ENCODE measurements at places on chromosomes 4 and X. TPM values are rescaled to one million over a fixed set of nuclear protein-coding genes. Genes with fewer than 3 reads are reported as not detected.
A peak's percentile ranks its signal among the peaks of the same experiment; 100 is the strongest.

DNA sequence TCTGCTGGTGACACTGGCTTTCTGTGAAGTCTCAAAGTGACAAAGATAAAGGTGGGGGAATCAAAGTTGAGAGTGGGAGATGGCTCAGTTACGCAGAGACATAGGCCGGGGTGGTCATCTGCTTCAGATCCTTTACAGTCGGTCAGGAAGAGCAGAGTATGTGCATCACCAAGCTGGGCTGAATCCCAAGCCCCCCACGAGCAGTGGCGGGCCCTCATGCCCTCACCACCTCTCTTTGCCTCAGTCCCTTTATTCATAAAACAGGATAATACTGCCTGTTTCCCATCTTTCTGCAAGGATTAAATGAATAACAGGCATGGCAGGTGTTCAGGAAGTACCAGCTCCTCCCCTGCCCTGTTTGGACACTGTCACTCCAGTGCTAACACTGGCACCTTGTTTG is 135.6 kb downstream of the EVC2 start:
- DNase-seq: no peak

- DNase-seq: no peak
Measured at GRCh38 chr4:180160195-180160983, 2082.8 kb upstream of the TENM3 start.

GAGE12J gene
- total RNA-seq: not detected

PNMA6A gene
- total RNA-seq: 0.17 TPM

GRCh38 chr4:144872508-144873225 is 225.3 kb downstream of the ANAPC10 start:
- DNase-seq: peak; percentile 19

GRCh38 chrX:140157143-140157542 is 191.8 kb upstream of the CXorf66 start:
- no peak for DNase-seq

DNA sequence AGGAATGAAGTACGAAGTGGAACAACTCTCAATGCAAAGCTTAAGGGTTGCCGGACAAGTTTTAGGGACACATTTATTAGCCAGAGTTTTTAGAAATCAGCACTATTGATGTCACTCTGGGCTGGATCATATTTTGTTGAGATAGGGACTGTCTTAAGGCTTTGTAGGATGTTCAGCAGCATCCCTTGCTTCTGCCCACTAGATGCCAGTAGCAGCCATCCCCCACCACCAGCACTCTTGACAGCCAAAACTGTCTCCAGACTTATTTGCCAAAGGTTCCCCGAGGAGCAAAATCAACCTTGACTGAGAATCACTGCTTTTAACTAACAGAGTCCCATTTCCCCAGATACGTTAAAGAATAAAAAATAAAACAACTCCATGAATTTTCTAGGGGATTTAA is 1497.3 kb downstream of the STIM2 start:
- DNase-seq: no peak

DNA sequence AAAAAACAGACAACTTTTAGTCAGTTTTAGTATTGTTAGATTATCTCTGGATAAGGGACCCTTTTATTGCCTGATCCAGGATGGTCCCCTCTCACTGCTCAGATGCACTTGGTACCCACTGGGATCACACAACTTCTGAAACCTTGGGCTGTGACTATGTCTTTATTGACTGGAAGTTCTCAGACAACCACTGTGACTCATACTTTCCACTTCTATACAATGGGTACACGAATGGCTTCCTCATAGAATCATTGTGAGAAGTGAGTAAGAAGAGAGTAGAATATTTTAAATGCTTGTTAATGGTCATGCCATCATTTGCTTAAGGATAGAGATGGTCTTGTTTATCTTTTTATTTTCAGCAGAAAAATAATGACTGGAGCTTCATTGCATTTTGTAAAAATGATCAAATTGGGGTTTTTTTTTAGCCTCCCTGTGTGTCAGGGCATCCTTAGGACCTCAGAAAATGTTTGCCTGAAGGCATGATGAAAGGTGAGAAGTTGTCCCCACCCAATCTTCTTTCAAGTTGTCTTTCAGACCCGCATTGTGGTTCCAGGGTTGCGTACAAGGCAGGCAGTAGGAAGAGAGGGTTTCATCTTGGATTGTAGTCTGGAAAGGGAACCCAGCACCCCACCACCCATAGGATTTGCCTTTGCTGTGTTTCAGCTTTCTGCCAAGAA is 115.1 kb downstream of the CPEB2 start:
- DNase-seq: no peak

DNA sequence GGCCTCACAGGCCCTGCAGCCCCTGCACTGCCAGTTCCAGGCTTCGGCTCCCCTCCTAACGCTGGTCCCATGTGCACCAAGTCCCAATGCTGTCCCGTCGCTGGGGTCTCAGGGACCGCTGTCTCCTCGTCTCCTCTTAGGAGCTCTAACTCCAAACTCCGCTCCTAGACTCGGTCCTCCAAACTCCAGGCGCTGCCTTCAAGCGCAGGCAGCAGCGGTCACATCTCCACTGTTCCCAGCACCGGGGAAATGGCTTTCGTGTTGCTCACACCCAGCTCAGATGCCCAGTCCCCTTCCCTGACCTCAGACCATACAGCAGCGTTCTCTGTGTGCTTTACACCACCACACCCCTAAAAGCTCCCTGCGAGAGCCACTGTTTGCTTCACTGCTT is 19.6 kb upstream of the HMX1 start:
- DNase-seq: no peak

- no peak for DNase-seq
Measured at GRCh38 chrX:48923771-48924170, 4.9 kb upstream of the PIM2 start.

EMCN gene
- total RNA-seq: 2.8 TPM

KDM6A gene
- total RNA-seq: 45.3 TPM

DNA sequence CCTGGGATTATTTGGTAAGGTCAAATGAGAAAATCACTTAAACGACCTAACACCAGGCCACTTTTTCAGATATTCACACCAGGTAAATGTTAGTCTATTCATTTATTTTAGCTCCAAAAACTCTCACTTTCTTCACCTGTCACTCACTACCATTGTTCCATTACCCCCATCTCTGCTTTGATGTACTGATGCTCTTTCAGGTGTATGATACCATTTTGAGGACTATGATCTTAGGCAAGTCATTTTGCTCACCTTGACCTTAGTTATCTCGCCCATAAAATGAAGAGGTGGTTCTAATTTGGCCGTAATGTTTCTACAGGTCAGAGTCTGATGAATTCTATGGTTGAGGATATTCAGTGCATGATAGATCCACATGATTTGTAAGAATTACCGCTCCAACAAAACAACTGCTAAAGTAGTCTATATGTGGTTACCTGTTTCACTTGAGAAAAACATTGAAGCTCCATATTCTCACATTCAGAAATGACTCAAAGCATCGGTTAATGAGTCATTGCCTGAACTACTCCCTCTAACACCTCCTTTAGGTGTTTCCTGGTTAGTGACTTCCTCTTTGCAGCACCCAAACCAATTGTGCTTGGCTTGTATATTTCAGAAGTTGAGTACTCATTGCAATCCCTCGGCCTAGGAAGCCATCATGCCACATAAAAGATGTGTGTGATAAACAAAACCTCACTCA is 4.5 kb downstream of the DTHD1 start:
- peak; percentile 27 for DNase-seq

- no peak for DNase-seq
Measured at GRCh38 chrX:69113723-69114122, 51.5 kb downstream of the PJA1 start.

ITIH6 gene
- not detected for total RNA-seq

GRCh38 chr4:142817442-142817841 is 28.7 kb downstream of the INPP4B start:
- no peak for DNase-seq

GRCh38 chr4:140641789-140642439 is 73.2 kb upstream of the UCP1 start:
- DNase-seq: no peak

TMEM255A gene
- total RNA-seq: 1.1 TPM

SMIM14 gene
- total RNA-seq: 69.4 TPM

DCAF4L1 gene
- total RNA-seq: 0.05 TPM

IBSP gene
- total RNA-seq: not detected

- DNase-seq: no peak
Measured at GRCh38 chr4:5398056-5398455, 310.3 kb downstream of the EVC2 start.

ZFYVE28 gene
- 29.6 TPM for total RNA-seq

- no peak for DNase-seq
Measured at GRCh38 chrX:10631416-10632145, 11.2 kb upstream of the MID1 start.

EXOC1L gene
- total RNA-seq: not detected

- peak; percentile 54 for DNase-seq
Measured at GRCh38 chr4:42519803-42520417, 122.6 kb downstream of the SHISA3 start.

GASK1B gene
- 18.0 TPM for total RNA-seq

SHOX gene
- total RNA-seq: 0.12 TPM

- DNase-seq: peak; percentile 50
Measured at GRCh38 chr4:39976945-39977488, 694 bp downstream of the PDS5A start.

GRCh38 chrX:39983715-39984114 is 114.0 kb downstream of the BCOR start:
- no peak for DNase-seq

TRPC3 gene
- 0.15 TPM for total RNA-seq

ARMCX1 gene
- 6.8 TPM for total RNA-seq

GLRA2 gene
- 0.35 TPM for total RNA-seq

GRCh38 chr4:120202222-120202621 is 135.6 kb upstream of the MAD2L1 start:
- DNase-seq: no peak

DNA sequence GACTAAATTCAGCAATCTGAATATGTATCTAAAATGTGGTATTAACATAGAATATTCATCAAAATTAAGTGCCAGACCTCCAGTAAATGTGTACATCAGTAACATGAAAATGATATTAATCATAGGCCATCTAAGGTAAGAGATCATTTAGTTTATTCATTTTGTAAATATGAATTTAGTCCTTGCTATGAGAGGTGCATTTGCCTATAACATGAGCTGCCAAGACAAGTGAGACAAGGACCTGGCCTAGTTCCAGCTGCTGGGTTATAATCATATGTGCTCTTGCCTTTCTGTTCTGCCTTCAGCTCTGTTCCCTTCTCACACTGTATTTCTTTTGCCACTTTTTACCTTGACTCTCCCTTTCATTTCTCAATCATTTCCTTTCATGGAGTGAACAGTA is 160.0 kb downstream of the STIM2 start:
- DNase-seq: no peak

DNA sequence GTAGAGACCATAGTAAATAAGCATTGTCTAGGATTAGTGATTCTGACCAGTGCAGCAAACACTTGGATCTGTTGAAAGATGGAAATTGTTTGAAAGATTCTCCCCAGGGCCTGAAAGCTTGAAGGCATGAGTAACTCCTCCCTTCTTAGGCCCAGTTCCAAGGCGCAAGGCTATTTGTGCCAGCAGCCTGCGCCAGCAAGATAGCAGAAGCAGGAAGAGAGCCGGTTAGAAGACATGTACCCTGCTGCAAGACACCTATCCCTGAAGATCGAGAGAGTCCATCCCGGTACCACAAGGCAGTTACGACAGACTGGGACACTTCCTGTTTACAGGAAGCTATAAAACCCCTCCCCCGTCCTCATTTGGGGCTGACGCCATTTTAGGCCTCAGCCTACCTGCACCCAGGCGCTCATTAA is 72.4 kb upstream of the JADE1 start:
- DNase-seq: no peak

- peak; percentile 77 for DNase-seq
Measured at GRCh38 chr4:184347251-184348239, 126.8 kb downstream of the IRF2 start.

DNA sequence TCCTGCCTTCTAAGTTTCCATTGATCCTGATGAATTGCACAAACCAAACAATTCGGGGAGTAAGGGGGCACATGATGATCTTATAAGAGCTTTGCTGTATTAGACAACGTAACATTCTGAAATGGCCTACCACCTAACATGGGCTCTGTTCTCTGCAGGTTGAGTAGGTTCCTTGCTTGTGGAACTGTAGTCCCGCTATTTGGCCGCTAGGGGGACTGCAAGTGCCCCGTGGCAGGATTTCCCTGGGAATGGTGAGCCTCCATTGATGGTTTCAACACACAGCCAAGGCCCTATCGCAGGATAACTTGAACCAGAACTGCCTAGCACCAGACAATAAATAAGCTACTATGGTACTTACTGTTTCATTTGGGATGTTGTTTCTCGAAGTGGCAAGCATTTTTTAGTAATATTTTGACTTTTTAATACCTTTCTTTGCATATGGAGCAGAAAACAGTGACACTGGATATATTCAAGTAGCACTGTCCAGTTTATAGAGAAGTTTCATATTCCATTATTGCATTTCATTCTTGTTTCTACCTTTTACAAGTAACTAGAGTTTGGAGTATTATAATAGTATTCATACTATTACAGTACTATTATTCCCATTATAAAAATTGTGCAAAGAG is 11.9 kb downstream of the AR start:
- DNase-seq: peak; percentile 30

ZFP92 gene
- 0.10 TPM for total RNA-seq

- no peak for DNase-seq
Measured at GRCh38 chr4:118811832-118812231, 24.1 kb downstream of the SEC24D start.

DNA sequence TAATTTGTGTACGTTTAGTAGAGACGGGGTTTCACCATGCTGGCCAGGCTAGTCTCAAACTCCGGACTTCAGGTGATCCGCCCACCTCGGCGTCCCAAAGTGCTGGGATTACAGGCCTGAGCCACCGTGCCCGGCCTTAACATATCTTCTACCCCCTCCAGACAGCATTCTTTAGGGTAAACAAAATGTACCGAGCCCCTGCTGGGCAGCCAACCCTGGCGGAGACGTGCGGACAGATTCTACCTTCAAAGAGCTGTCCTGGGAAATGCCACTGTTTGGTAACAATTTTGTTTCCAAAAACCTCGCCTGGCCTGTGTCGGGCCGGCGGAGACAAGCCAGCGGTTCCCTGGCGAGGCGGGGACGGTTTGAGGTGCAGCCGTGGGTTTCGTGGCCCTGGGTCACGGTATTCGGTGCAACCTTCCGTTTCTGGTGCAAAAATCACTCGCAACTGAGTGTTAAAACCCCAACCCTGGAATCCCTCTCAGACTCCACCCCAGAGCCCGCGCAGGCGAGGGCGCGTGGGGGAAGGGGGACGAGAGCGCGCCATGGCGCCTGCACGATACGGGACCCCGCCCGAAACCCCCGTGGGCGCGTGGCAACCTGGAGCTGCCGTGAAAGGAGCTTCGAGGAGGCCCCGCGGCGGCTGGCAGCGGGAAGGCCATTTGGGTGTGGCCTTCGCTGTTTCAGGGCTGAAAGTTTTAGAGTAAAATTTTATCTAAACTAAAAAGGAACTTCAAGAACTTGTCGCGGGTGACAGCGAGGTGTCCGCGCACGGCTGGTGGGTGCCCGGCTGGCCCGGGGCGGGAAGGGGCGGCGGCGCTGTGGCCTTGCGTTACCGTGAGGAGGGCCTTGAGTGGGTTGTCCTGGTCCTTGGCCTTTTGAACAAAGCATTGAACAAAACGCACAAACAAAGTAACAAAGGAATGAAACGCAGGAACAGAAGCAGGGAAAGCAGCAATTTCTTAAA is 17.0 kb downstream of the MRFAP1 start:
- no peak for DNase-seq

- no peak for DNase-seq
Measured at GRCh38 chr4:945274-946102, 13.2 kb downstream of the TMEM175 start.

AFAP1 gene
- total RNA-seq: 43.9 TPM

- no peak for DNase-seq
Measured at GRCh38 chr4:87033902-87034301, 99.1 kb downstream of the AFF1 start.

POU4F2 gene
- not detected for total RNA-seq

GRCh38 chrX:44596277-44596676 is 53.6 kb upstream of the FUNDC1 start:
- DNase-seq: no peak
